AG10803 (cell line): ENCODE measurements at places on chromosomes 7 and 10.

DNA sequence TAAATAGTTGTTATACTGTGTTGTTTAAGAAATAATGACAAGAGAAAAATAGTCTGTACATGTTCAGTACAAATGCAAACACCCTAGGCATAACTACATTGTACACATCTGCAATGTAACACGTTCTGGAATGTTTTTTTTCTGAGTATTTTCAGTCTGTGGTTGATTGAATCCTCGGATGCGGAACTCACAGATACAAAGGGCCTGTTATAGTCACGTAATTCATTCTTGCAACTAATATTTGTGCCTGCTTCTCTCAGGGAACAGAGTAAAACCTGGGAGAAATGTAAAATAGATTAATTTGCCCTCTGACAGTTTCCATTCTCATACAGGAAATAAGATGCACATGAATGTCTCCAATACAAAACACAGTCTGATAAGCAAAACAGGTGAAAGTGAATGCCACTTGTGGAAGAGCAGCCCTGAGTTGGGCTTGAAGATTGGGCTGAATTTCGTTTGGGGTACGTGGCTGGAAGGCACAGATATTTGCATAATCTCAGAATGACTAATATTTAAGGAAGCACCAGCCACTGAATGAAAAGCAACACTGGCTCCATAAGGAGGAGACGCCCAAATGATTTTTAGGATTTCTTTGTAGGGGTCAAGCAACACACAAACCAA is 19.1 kb downstream of the DENND2A start:
- peak; percentile 63 for DNase-seq

DNA sequence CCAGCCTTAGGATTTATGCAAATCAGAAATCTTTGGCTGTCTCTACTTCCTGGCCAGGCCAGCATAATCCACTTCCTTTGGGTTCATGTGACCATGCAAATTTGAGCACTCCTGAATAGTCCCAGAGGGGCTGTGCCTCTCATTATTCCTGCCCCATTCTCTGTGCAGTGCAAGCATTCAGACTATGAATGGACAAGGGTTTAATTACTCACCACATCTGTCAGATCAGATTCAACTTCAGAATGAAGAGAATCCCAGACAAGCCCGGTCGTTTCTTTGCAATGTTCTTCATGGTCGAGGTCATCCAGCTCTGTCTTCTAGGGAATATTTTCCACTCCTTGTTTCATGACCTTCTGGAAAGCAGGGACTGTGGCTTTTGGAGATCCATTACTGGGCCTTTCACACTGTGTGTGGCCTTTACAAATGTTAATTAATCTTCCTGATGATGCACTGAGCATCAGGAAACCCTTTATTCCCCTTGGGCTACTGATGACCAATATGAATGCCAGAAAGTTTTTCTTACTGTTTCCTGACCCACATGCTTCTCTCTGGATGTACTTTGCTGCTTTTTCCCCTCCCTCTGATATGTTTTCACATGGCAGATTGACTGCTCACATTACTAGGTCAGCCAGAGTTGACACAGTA is 217.6 kb upstream of the TCF7L2 start:
- DNase-seq: peak; percentile 32

DNA sequence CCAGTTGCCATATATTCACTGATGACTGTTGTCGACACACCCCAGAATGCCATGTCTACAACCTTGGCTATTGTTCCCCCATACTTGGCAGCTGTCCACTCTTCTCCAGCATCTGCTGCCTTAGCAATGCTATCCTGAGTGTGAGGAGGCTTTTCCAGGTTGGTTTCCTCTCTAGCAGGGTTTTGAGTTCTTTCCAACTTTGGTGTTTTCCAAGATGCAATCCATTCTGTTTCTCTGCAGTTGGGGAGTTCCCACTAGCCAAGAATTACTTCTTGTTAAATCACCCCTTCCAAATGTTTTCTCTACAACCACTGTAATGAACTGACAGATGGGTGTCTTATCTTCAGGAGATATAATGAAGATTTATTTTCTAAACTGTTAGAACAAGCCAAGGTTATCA is 617.4 kb downstream of the CCSER2 start:
- DNase-seq: no peak

DNA sequence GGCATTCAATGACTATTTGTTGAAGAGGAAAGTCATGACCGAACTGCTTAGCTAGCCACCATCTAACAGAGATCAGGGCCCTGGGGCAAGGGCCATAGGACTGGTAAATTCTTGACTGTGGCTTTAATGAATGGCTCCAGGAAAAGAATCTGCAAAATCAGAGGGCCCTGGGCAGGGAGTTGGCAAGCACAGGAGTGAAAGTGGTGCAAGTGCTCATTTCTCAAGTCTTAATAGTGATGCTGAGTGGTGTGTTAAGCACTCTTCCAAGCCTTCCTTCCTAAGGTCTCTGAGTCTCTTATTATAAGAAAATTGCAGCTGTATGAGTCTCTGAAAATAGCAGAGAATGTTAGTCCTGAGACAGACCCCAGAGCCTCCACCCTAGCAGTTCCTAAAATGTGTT is 46.3 kb upstream of the EGR2 start:
- no peak for DNase-seq

GRCh38 chr10:132729810-132730572 is 56.0 kb downstream of the NKX6-2 start:
- DNase-seq: no peak

GRCh38 chr7:142886866-142887265 is 1.3 kb upstream of the TRPV6 start:
- no peak for DNase-seq

- DNase-seq: no peak
Measured at GRCh38 chr7:1695800-1696454, 25.9 kb downstream of the ELFN1 start.

DNA sequence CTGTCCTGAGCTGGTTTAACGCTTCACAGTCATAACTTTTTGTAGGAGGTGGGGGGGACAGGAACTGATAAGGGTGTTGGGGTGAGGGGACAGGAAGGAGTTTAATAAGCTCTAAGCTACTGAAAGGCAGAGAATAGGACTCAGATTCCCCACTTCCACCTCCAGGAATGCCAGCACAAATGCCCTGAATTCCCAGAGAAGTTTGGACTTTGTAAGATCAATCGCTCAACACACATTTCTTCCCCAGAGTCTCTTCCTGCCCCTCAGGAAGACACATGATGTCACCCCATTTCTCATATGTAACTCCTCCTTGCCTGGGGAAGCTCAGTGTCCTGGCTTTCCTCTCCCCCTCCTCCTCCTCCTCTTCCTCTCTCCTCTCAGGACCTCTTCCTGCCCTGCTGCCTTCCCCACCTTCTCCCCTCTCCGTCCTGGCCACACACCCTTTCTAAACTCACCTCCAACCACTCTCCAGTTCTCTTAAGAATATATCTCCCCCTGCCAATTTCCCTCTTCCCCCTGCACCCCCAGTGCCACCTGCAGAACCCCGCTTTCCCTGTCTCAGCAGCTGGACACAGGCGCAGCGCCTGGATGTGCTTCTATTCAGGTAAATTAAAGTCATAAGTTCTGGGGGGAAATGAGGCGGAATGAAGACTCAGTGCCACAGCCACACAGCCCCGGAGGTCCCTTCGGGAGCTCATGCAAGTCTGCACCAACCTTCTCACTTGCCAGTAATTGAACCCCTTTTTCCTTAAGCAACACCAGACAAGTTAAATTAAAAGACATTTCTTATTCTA is 5.3 kb upstream of the LOXL4 start:
- no peak for DNase-seq

GRCh38 chr7:135538376-135538775 is 19.3 kb upstream of the NUP205 start:
- no peak for DNase-seq

GRCh38 chr10:86263209-86263608 is 103.4 kb downstream of the GRID1 start:
- no peak for DNase-seq

DNA sequence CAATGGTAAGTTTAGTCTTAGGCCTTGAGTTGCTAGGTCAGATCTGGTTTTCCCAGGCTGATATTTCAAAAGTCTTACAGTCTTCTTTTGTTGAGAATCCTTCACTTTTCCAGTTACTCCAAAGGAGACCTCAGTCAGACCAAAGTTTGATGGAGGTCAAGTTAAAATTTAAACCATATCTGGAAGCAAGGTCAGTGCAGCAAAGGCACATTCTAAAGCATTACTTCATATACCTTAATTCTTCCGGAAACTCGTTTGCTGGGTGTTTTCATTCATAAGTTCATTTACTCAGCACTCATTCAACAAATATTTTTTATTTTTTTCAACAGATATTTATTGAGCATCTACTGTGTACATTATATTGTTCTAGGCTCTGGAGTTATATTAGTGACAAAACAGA is 403.0 kb upstream of the LRGUK start:
- no peak for DNase-seq

- no peak for DNase-seq
Measured at GRCh38 chr10:102865620-102866019, 3.6 kb upstream of the AS3MT start.

GRCh38 chr7:138000081-138000701 is 1.7 kb downstream of the CREB3L2 start:
- DNase-seq: peak; percentile 96

- peak; percentile 15 for DNase-seq
Measured at GRCh38 chr10:31866118-31866670, 62.4 kb downstream of the ARHGAP12 start.

DNA sequence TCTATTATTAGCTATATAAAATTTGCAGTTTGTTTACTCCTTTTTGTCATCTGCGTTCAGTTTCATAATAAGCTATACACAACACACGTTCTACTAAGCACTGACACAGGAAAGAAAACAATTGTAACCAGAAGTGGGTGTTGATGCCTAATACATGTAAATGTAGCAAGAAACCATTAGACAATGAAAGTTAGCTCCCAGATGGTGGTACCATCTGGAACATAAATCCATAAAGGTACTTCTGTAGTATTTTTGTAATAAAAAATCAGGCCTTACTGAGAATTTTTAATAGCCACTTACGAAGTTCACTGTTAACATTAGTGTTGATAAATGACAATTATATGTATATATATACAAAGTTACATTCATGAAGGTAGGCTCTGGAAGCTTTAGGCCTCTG is 194.7 kb downstream of the KCND2 start:
- DNase-seq: no peak

- DNase-seq: no peak
Measured at GRCh38 chr7:137469858-137470257, 126.3 kb upstream of the PTN start.

GRCh38 chr10:103724771-103725170 is 130.6 kb downstream of the SH3PXD2A start:
- no peak for DNase-seq

- no peak for DNase-seq
Measured at GRCh38 chr7:119620769-119621168, 652.2 kb upstream of the KCND2 start.

DNA sequence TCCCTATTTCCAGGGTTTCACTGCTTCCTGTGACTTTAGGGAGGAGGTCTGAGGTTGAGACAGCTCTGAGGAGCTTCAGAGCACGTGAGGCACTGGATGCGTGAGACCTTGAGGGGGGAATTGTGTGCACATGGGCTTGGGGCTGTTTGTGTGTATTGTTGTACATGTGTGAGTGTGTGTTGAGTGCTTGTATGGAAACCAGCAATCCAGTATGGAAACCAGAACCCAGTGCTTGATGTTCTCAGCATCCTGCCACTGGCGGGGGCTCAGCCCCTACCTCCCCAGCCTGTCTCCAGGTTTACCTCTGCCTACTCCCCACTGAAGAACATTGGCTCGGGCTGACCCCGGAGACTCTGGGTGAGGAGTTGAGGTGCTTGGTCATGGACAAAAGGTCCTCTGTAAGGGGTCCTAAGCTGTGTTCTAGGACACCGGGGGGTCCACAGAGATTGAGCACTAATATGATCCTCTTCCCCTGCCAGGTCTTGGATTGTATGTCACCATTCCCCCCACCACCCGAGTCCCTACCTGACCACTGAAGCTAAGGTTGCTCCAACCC is 20.8 kb downstream of the SFTPD start:
- DNase-seq: no peak

DNA sequence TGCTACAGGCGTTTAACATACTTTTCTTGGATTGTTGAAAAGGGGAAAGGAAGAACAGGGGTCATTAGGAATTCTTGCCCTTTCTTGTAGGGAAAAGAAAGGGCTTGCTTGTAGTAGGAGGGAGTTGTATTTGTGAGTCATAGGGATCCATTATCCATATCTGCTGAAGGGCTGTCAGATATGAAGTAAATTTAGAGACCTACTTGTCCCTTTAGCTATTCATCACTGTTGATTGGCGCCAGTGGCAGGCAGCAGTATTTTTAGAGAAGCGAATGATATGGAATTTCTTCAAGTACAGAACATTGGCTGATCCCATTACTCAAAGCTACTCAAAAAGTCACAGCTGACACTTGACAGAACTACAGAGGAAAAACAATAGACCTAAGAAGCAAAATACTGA is 97.7 kb downstream of the CELF2 start:
- DNase-seq: no peak

- DNase-seq: no peak
Measured at GRCh38 chr10:24518411-24518810, 205.3 kb downstream of the ARHGAP21 start.

DNA sequence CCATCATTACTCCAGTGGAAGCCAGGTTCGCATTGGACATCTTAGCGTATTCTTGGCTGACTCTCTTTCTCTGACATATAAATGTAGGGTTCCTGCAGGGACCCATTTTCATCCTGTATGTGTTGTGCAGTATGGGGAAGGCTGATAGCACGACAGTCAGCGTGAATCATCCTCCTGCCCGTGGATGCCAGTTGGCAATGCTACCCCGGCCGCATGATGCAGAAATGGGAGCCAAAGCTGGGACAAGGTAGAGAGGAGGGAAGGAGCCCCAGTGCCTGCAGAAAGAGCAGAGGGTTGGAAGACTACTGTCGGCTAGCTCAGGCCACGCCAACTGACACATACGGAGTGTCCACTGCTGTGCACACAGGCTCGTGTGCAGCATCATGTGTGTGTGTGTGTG is 251.6 kb downstream of the SKAP2 start:
- DNase-seq: no peak

GRCh38 chr10:46226900-46227558 is 59.8 kb upstream of the ANTXRL start:
- DNase-seq: no peak

- DNase-seq: peak; percentile 82
Measured at GRCh38 chr10:55369670-55370420, 568.8 kb upstream of the PCDH15 start.
